ENCODE measurements at places on chromosomes 11 and 22.

DNA sequence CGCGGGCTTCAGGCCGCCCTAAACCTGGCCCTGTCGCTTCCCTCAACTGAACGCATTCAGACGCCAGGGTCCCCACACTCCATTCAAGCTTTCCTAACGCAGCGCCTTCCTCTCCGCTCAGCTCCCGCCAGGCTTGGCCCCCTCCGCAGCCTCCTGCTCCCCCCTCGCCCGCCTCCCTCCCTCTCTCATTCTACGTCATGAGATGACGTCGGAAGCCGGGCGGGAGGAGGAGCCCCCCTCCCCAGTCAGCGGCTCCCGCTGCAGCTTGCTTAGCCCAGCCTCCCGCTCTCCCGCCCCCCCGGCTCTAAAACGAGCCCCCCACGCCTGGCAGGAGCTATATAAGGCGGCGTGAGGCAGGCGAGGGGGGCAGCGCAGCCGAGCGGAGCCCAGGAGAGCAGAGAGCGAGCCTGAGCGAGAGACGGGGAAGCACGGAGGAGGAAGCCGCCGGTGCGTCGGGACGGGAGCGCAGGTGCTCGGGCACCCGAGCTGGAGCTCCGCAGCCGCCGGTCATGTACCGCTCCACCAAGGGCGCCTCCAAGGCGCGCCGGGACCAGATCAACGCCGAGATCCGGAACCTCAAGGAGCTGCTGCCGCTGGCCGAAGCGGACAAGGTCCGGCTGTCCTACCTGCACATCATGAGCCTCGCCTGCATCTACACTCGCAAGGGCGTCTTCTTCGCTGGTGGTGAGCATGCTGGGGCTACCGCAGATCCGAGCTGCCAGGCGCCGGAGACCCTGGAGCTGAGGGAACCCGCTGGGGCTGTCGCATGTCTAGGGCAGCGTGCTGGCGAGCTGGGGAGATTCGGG is at the start of gene NPAS4:
Gene NPAS4 (plus strand): TSS at position 365 of the 806 bp plus-strand sequence. CDS start 145 bp downstream, at position 510.
- DNase-seq = no peak

DNA sequence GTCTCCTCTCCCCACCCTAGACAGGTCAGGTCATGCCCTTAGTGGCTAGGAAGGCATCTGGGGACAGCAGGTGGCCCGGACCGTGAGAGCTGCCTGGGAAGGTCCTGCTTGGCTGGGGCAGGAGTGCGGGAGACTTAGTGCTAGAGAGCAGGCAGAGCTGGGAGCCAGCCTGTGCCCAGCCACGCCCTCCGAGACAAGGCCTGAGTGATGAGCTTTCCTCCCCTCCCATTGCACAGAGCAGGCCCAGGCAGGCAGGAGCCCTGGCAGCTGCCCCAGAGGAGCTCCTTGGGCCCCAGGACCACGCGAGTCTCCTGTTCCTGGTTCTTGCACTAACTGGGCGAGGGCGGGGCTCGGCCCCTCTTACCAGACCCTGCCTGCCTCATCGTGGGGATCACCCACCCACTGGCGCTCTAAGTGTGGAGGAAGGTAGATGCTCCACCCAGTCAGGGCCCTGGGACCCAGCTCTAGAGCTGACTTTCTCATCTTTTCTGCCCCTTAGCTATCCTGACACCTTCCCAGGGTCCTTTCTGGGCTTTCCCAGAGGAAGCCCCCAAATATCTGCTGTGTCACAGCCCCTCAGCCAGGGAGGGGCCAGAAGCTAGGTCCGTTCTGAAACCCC is 44.9 kb downstream of the MACROD1 start:
- DNase-seq = peak; percentile 54

- DNase-seq = peak; percentile 96
These were observed 134.6 kb upstream of the TEAD1 start for GRCh38 chr11:12539572-12539971.

DNA sequence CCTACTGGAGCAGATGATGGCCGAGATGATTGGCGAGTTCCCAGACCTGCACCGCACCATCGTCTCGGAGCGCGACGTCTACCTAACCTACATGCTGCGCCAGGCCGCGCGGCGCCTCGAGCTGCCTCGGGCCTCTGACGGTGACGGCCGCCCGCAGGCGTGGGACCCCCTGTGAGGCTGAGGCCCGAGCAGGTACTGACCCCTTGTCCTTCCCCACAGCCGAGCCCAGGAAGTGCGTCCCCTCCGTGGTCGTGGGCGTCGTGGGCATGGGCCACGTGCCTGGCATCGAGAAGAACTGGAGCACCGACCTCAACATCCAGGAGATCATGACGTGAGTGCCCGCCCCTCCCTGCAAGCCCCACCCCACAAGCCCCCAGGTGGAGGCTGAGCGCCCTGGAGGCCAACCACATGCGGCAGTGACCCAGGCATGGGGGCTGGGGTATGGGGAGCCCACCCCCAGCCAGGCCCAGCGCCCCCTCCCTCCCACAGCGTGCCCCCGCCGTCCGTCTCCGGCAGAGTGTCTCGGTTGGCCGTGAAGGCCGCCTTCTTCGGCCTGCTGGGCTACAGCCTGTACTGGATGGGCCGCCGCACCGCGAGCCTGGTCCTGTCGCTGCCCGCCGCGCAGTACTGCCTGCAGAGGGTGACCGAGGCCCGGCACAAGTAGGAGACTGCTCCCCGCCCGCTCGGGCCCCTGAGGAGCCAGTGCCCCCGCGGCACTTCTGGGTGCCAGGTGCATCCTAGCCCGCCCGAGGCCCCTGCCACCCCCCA is 2.8 kb upstream of the SELENOO start:
- no peak for DNase-seq

DNA sequence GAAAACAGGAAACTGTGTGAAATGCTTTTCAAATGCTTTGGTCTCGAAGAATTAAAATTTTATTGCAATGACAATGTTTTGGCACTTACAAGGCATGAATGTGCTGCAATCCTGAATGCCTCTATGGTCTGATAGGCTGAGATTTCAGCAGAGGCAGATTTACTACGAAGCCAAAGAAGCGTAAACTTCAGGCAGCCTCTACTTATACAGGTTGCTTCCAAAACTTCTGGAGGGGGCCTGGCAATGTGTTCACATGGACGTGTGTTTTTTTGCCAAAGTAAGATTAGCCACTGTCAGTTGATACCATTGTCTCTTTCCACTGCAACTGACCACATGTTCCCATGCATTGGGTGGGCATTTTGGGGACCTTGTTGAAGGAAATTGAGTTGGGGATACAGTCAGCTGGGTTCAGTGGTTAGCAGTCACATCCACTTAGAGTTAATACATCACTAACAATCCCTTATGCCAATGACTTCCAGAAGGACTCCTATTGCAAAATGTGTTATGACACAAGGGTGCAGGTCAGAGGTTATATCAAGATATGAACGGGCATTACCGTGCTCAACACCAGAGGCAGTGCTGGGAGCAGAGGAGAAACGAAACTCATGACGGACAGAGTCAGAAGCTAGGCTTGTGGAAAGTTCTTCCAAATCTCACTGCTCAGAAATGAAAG is 48.8 kb downstream of the ABTB2 start:
- DNase-seq = peak; percentile 69

GRCh38 chr11:84526250-84526649 is 1100.9 kb downstream of the DLG2 start:
- no peak for DNase-seq

DNA sequence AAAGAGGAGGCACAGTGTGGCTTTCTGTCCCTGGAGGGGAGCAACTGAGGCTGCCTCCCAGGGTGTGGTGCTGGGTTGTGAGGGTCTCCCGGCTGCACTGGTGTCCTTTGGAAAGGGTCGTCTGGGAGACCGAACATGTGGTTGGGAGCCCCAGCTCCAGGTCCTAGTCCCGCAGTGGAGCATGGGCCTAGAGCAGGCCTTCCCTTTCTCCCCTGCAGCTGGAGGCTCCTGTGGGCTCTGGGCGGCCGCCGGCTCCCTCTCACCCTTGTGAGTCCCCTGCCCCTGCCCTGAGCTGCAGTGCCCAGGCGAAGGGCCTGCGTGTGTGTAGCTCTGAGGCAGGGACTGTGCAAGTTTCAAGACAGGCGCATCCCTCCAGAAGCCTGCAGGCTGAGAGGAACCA is 1492.7 kb downstream of the BRD1 start:
- no peak for DNase-seq

DNA sequence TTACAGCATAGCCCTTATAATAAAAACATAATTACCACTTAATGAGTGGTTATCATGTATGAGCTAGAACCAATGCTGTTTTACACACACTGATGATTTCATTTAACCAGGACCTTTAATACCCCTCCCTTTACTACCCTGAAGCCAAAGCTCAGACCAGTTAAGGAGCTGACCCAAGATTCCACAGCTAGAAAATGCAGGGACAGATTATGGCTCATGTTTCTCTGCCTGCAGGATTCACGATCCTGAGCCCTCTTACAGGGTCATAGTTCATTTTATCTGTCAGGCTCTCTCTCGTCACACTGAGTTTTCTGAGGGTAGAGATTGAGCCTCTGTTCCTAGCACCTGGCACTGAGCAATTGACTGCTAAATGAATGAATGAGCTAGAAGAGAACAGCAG is 27.4 kb downstream of the TUB start:
- no peak for DNase-seq

- DNase-seq = peak; percentile 96
These were observed 3.1 kb downstream of the ILK start for GRCh38 chr11:6606471-6607189.

DNA sequence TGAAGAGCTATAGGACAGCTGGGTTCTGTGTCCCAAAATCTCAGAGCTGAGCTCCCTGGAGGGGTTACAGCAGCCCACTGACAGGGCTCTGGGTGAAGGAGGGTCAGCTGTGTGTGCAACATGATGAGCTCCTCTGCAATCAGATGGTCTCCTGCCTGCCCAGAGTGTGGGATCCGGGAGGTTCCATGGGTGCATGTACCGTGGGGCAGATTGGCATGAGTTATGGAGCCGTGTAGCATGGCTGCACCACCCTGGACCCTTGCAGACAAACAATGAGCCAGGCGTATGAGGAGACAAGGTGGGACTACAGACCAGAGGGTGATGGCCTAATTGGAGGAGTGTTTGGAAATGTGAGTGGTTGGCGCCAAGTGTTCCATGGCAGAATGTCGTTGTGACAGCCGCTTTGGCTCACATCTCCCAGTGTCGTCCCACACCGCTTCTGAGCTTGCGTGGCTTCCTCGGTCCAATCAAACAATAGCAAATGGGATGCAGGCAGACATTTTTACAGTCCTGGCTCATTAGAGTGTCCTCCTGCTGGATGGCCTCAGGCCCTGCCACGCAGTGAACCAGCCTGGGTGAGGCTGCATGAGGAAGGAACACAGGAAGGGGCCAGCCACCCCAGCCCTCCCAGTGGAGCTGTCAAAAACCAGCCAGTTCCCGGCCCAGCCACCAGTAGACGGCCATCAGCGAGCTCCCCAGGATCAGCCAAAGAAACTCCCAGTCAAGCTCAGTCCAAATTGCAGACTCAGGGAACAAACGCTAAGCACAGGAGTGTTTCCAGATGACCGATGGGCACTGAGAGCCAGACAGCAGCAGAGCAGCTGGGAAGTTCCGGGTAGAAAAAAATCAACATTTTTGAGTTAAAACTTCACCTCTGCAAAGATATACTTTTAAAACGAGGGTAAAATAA is 1066.9 kb downstream of the BRD1 start:
- no peak for DNase-seq

DNA sequence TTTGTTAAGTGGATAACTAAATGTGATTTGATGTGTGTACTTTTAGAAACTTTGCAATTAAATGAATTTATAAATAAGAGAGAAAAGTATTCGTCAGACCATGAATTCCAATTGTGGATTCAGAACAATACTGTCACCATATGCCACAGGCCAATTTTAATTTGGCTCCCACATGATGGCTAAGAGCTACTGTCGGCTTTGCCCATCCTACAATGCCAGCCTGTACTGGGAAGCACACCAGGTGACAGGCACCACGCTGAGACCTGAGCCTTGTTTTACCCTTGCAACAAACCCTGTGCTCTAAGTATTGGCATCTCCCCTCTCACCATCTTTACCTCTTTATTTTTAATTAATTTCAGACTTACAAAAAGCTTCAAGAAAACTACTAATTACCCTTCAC is 14.0 kb downstream of the RAB30 start:
- no peak for DNase-seq

DNA sequence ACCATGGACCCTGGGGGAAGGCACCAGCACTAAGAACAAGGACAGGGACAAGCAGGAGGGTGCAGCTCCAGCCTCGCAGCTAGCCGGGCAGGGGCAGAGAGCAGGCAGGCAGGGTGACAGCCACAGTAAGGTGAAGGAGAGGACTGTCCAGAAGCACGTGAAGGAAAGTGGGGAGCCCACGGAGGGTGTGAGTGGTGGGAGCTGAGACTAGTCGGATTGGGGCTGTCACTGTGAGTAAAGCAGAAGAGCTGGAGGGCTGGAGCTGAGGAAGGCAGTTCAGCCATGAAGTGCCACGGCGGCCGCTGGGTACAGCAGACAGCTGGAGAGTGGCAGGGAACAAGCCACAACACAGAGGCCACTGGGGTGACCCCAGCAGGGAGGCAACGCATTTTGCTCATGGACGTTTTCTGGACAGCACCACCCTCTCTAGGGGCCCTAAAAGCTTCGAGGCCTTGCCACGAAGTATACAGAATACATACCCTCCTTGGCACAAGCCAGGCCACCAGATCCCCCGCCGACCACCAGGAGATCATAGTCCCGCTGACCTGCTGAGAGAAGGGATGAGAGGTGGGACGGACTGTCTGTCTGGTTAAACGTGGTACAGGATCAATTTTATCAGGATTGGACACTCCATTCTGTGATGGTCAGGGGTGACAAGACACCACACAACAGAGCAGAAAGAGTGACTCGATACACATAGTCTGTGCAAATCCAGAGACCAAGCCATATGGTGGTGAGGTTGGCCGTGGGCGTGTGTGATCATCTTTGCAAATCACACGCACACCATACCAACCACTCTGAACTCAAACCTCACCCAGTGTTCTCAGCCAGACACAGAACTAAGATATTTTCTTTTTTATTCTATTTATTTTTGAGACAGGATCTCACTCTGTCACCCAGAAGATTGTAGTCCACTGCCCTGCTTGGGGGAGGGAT is 10.8 kb upstream of the COMT start:
- no peak for DNase-seq

DNA sequence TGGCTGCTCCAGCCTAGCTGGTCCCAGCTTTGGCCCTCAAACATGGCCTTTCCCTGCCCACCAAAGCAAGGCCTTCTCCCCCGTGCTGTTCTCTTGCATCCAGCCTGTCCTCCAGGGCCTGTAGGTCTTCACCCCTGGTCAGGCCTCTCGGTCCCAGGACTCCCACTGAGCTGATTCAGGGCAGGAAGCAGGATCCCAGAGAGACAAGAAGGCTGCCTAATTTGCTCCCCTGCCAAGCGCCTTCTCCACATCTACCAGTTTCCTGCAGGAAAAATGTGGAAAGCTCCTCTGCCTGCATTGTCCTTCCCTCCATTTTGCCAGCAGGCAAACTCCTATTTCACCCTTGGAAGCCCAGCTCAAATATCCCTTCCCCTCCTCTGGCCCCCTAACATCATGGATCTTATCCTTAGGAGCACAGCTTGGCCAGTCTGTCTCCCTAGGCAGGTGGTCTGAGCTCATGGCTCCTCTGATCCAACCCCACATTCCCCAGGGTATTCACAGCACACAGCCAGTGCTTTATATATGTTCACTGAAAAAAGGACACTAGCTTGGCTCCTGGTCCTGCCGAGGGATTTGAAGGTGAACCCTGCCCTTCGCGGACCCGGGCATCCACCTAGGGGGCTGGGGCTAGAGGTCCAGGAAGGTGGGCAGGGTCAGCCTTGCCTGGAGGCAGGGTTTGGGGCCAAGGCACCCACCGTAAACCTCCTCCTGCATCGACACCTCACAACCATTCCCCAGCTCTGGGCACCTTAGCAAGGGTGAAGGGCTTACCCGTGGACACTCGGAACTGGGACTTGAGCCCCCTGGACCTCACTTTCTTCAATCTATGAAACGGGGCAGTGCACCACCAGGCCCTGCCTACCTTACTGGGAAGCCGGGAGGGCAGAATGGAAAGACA is 968 bp downstream of the RHBDD3 start:
- DNase-seq = peak; percentile 39

GRCh38 chr22:49930596-49931412 is 12.4 kb downstream of the CRELD2 start:
- peak; percentile 80 for DNase-seq

Measured in fibroblast of skin of back (primary cell).